Mesothelial cell of epicardium (in vitro differentiated cells): ENCODE measurements at places on chromosomes 4 and X.

- peaks cover 32% of the 10 kb centered on the region for H3K36me3 ChIP-seq
- no peaks in the 10 kb centered on the region for H3K27me3 ChIP-seq
These were observed 69.7 kb upstream of the MSANTD1 start for GRCh38 chr4:3179126-3179706.

- H3K4me1 ChIP-seq = peaks cover 5% of the 10 kb centered on the region
- no peak overlapping the region for H3K4me3 ChIP-seq
- H3K27me3 ChIP-seq = peaks cover 12% of the 10 kb centered on the region
- DNase-seq = no peak
- H3K27ac ChIP-seq = no peak overlapping the region
These were observed 209.3 kb downstream of the UGT8 start for GRCh38 chr4:114807759-114808404.

GRCh38 chr4:154854362-154854761 is 73.3 kb downstream of the RBM46 start:
- no peak overlapping the region for H3K4me3 ChIP-seq
- H3K36me3 ChIP-seq = no peaks in the 10 kb centered on the region
- DNase-seq = no peak
- no peaks in the 10 kb centered on the region for H3K4me1 ChIP-seq
- no peak overlapping the region for H3K27ac ChIP-seq

DNA sequence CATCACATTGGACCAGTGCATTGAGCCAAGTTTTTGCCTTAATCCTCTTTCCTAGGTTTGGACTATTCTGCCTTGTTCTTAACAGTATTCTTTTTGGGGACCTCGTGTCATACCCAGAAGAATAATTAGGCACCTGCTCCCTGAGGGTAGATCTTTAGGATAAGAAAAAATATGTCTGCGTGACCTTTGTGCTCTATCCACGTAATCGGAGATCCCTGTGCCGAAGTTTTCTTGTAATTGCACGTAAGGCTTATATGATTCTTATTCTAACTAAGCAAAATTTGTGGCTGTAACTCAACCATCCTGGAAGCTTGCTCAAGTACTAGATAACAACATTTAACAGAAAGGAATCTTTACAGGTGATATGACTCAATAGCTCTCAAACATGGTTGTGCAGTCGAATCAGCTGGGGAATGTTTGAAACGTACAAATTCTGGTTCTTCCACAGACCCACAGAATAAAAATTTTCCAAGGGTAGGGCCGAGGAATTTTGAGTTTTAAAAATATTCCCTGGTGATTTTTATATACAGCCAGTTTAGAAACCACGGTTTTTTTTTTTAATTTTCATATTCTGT is 344.3 kb downstream of the GBA3 start:
- no peaks in the 10 kb centered on the region for H3K27me3 ChIP-seq
- H3K36me3 ChIP-seq = no peaks in the 10 kb centered on the region
- no peak overlapping the region for H3K27ac ChIP-seq
- no peak overlapping the region for H3K4me3 ChIP-seq
- H3K4me1 ChIP-seq = no peaks in the 10 kb centered on the region

GRCh38 chr4:79514621-79515329 is 106.7 kb upstream of the GK2 start:
- H3K36me3 ChIP-seq = no peaks in the 10 kb centered on the region
- DNase-seq = no peak
- H3K27ac ChIP-seq = no peak overlapping the region
- no peak overlapping the region for H3K4me3 ChIP-seq

DNA sequence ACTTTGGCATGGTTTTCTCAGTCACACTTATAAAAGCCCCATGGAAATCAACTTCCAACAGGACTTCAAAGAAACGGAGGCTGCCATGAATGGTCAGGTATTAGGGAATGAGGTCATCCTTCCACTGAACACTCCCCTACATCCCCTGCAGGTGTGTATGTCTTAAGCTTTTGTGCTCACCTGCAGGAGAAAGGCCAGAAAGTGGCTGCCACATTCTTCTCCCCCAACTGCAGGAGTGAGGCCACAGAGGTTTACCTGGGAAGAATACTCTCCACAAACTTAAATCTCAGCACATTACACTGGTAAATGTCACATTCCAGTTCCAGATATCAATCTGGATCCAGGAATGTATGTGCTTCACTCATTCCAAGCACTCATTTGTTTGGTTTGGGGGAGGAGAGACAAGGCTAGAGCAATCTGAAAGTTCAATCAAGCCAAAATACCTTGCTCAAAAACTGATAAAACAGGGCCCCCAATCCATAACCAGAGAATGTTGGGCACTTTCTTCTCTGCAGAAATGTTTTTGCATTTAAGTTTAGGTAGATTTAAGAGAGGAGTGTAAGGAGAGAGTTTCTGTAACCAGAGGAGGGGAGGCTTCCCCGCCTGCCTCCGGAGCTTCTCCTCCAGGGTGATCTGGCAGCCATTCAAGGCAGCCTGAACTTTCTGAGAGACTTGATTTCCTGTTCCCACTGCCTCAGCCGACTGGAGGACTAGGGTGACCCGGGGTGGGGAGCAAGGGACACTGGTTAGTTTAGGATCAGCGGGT is 15.4 kb downstream of the FAM9C start:
- H3K27ac ChIP-seq = peak overlapping the region; percentile 98
- no peaks in the 10 kb centered on the region for H3K36me3 ChIP-seq
- H3K4me1 ChIP-seq = peaks cover 61% of the 10 kb centered on the region
- no peaks in the 10 kb centered on the region for H3K27me3 ChIP-seq

DNA sequence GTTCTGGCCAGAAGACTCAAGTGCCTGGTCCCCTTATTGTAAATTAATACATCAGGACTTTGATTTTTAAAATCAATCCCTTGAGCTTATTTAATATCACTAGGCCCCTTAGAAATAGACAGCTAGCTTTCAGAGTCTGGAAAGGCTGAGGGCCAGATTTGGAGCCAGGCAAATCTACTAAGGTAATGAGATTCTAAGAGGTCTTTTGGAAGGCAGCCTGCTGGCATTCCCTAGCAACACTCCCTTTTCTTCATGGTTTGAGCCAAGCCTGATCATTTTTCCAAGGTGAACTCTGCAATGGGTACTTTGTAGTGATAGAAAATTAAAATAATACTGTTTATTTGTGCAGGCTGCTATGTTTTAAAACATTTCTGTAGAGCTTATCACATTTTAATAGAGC is 378.5 kb downstream of the FAT4 start:
- no peaks in the 10 kb centered on the region for H3K4me1 ChIP-seq
- H3K27ac ChIP-seq = no peak overlapping the region
- no peaks in the 10 kb centered on the region for H3K27me3 ChIP-seq
- no peaks in the 10 kb centered on the region for H3K36me3 ChIP-seq
- H3K4me3 ChIP-seq = no peak overlapping the region

- H3K4me1 ChIP-seq = peaks cover 2% of the 10 kb centered on the region
- H3K27ac ChIP-seq = no peak overlapping the region
- DNase-seq = no peak
- no peak overlapping the region for H3K4me3 ChIP-seq
- H3K36me3 ChIP-seq = no peaks in the 10 kb centered on the region
- H3K27me3 ChIP-seq = no peaks in the 10 kb centered on the region
These were observed 12.4 kb upstream of the SETD7 start for GRCh38 chr4:139568206-139568955.

DNA sequence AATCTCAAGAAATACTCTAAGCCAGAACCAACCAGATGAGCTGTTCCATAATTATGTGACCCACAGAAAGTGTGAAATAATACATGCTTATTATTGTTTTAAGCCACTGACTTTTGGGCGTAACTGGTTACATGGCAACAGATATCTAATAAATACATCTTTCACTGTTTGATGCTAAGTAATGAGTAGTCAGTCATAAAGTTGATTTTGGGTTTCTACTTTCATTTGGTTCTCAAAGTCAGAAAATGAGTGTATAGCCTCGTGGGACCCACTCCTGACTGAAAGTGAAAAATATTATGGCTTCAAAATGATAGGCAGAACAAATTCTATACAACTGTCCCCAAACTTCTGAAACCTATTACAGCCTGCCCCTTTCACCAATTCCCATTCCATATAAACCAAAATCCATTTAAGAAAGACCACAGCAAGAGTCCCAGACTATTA is 88.0 kb upstream of the CBR4 start:
- H3K27ac ChIP-seq = no peak overlapping the region
- peaks cover 3% of the 10 kb centered on the region for H3K4me1 ChIP-seq
- H3K36me3 ChIP-seq = peaks cover 36% of the 10 kb centered on the region
- no peak overlapping the region for H3K4me3 ChIP-seq
- H3K27me3 ChIP-seq = no peaks in the 10 kb centered on the region

DNA sequence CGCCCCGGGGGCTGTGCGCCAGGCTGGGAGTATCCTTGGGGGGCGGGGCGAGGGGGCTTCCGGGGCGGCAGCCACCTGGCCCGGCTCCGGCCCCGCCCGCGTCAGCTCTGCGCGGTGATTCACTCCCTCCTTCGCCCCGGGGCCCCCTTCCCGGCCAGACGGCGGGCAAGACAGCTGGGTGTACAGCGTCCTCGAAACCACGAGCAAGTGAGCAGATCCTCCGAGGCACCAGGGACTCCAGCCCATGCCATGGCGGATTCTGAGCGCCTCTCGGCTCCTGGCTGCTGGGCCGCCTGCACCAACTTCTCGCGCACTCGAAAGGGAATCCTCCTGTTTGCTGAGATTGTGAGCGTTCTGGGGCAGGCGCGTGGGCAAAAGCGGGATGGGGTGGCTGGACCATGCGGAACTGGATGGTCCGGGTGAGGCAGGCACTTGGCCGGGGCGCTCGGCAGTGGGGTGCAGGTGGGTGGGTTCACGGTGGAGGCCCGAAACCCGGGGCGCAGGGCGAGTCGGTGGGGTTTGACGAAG is at the start of gene PLP2:
PLP2 (plus strand) TSS at position 147 of the 528 bp plus-strand sequence; CDS start at position 250, 103 bp downstream.
- no peak for DNase-seq
- H3K27ac ChIP-seq = peak within 1 kb of the TSS; percentile 53
- peaks cover 20% of the 10 kb centered on the region for H3K36me3 ChIP-seq
- H3K4me1 ChIP-seq = peaks cover 15% of the 10 kb centered on the region
- peak within 1 kb of the TSS; percentile 73 for H3K4me3 ChIP-seq
